ENCODE measurements at places on chromosomes 12 and 14.
A peak's percentile ranks its signal among the peaks of the same experiment; 100 is the strongest.

- no peak for DNase-seq
These were observed 710.7 kb downstream of the GALC start for GRCh38 chr14:87282266-87282665.

- no peak for DNase-seq
These were observed 1133.3 kb downstream of the BCL11B start for GRCh38 chr14:98138666-98139065.

DNA sequence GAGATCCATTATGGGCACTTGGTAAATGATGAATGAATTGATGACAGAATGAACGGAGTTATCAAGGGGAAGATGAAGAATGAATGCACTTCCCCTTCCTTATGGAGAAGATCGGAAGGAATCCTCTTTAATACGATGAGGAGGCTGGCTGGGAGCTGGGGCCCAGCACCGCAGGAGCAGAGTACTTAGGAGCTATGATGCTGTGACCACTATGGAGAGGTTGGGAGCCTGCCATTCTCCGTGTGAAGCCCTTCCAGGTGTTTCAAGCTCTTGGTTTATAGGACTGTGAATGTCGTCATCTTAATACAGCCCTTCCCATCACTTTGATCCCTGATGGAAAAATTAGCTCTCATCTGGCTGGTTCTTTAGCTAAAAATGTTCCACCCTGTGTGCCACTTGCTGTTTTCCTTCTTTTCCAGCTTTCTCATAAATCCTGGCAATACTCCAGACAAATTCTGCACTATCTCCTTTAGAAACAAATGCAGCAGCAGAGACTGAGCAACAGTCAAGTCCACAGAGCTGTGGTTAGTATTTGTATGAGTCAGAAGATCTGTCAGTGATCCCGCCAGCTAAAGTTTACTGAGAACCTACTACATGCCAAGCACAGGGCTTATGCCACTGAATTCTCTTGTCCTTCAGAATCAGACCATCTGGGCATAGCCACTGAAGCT lies 263.1 kb upstream of the CRY1 start:
- no peak for DNase-seq

GRCh38 chr12:122870867-122871664 lies 24.9 kb downstream of the VPS37B start:
- no peak for DNase-seq

- no peak for DNase-seq
These were observed 45.5 kb downstream of the DERA start for GRCh38 chr12:15956413-15957185.

DNA sequence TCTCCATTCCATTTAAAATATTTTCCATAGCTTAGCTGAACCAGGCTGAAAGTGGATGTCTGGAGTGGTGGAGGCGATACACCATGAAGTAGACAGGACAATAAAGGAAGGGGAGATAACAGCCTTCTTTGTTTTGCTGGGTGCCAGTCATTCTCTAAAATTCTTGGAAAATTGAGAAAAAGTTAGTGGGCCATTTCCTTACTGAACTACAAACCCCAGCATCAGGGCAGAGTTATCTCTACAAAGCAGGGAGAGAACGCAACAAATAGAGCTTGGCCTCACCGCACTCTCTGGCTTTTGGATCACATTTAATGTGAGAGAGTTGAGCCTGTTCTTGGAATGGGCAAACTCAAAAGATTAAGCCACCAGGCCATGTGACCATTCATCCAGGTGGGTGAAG lies 41.2 kb upstream of the LRRC10 start:
- DNase-seq = no peak

GRCh38 chr12:10708862-10709261 lies 14.3 kb downstream of the YBX3 start:
- DNase-seq = no peak

GRCh38 chr12:1842183-1842904 lies 22.0 kb downstream of the LRTM2 start:
- DNase-seq = no peak

DNA sequence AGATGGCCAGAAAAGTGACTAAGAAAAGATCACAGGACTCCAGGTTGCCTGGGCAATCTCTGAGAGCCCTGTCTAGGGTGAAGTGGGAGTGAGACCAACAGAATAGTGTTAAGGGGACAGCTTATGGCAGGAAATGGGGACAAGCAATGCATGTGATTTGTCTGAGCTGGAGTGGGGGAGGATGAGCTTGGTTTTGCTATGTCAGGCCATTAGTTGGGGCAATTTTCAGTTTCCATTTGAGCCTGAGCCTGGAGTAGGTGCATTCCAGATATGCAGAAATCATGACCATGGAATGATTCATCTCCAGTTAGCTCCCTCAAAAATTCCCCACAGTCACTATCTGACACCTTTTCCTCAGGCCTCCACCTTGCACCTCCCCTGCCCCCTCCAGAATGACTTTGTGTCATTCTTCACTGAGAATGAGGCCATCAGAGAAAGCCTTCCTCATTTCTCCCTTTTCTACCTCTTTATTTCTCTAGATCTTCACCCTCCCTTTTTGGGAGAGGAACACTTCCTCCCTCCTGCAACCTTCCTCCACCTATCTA lies 150.9 kb upstream of the PLEKHG7 start:
- no peak for DNase-seq

DNA sequence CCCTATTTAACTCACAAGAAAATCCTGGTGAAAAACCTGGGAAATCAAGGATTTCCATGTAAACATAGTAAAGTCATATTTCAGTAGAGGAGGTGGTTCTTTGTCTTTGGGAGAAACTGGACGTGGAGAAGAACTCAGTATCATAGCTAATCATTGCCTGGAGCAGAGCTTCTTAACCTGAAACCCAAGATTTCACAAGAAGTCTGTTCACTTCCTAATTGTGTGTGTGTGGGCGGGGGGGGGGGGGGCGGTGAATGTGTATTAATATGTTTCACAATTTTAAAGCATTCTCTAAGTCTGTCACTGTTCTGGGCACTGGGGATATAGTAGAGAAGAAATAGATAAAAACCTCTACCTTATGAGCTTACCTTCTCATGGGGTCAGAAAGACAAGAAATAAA lies 96.7 kb upstream of the PPP4R3A start:
- DNase-seq = no peak

DNA sequence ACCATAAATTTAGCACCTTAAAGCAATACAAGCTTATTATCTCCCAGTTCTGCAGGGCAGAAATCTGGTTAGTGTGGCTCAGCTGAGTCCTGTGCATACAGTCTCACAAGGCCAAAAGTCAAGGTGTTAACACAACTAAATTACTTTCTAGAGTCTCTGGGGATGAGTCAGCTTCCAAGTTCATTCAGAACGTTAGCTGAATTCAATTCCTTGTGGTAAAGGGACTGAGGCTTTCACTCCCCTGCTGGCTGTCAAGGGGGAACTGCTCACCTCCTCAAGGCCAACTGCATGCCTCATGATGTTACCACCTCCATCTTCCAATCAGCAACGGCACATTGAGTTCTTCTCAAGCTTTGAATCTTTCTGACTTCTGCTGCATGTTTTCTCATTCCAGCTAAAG lies 27.6 kb downstream of the EML5 start:
- no peak for DNase-seq

GRCh38 chr14:68828698-68829097 lies 35.8 kb upstream of the ZFP36L1 start:
- DNase-seq = no peak

DNA sequence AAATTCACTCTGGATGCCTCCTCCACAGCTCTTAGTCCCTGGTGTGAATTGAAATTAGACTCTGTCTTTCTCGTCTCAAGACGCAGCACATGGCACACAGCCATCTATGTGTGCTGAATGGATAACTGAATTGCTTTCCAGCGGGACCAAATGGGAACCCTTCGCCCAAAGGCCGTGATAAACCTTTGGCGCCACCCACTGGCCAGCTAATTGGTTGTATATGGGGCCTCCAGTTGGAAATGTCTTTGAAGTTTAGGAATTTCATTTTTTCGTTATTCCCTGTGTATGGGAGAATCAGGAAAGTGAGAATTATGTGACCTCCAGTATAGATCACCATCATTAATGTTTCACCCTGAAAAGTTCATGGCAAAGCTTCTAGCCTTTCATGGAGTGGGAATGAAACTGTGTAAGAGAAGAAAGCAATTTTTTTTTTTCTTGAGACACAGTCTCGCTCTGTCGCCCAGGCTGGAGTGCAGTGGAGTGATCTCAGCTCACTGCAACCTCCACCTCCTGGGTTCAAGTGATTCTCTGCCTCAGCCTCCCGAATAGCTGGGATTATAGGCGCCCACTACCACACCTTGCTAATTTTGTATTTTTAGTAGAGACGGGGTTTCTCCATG lies 9.8 kb upstream of the HSP90AA1 start:
- DNase-seq = no peak

- DNase-seq = no peak
These were observed 10.7 kb downstream of the STAC3 start for GRCh38 chr12:57240066-57240921.

DNA sequence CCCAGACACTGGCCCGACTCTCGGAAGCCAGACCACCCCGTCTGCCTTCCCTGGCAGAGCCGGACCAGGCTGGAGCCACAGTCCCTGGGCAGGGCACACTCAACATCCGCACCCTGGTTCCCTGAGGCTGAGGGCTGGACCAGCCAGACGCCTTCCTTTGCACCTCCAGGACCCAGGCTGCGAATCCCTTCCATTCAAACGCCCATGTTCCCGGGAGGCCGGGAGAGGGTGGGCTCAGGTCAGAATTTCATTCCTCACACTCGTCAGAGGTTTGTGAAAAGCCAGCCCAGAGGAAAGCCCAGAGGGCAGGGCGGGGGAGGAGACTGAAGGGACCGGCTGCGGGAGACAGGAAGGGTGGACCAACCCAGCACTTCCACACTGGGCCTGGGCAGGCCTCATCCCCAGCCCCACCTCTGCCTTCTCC lies 58.7 kb downstream of the LRRC74A start:
- no peak for DNase-seq

- peak; percentile 89 for DNase-seq
These were observed 39.1 kb upstream of the PNMA1 start for GRCh38 chr14:73753124-73753886.

GRCh38 chr14:65444230-65444629 lies 31.7 kb downstream of the FUT8 start:
- no peak for DNase-seq

GRCh38 chr14:94321421-94322271 lies 1.5 kb downstream of the SERPINA6 start:
- no peak for DNase-seq

DNA sequence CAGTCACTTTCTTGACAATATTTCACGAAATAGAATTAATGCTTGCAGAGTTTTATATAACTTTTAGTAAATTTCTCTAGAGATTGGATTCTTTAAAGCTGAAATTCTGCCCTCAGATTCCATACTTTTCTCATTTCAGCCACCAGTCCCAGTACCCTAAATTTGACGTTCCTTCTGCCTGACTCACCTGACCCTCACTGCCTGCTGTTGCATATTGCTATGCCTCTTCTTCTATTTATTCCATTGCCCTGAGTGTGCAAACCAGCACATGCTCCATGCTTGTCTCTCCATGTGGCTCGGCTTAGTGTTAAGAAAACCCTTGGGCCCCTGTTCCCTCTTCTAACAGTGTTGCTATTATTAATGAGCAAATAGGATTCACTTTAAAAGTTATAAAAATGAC lies 533.3 kb downstream of the LRFN5 start:
- no peak for DNase-seq

DNA sequence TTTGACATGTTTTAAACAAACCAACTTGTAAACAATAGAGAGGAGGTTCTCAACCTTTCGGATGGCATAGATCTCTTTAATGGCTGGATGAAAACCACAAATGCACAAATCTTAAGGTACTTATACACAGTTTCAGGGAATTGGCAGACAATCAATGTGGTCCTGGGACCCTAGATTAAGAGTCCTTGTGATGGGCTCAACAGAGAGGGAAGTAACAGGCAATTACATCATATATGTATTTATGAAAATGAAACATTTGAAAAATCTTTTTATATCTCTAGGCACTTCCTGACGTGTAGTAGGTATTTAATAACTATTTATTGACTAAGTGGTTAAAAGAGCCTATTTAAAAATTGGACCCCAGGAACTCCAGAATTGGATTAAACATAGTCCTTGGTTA lies 897 bp downstream of the ACTR10 start:
- DNase-seq = no peak

- DNase-seq = no peak
These were observed 189.4 kb downstream of the TMTC2 start for GRCh38 chr12:82876075-82876474.

DNA sequence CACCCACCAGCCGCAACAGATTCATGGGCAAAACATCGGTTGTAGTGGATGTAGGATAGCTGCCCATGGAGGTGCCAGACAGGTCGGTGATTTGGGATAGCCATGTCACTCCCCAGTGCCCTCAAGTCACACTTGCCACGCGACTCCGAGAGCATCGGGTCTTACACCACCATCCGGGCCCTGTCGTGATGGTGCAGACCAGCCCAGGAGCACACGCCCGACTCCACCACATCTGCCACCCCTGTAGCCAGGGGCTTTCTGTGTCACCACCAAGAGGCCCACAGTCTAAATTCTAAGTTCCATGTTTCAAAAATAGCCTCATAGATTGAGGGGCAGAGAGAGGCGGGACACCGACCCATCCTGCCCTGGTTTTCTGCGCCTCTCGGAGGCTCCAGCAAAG lies 18.0 kb downstream of the FOXN4 start:
- DNase-seq = no peak

GRCh38 chr14:73058224-73058921 lies at the start of gene RBM25:
RBM25 (plus strand) TSS chr14:73058534; CDS start chr14:73071642, 13,108 bp downstream.
- peak; percentile 91 for DNase-seq

- DNase-seq = no peak
These were observed 16.4 kb upstream of the PLEKHH1 start for GRCh38 chr14:67516676-67517075.

GRCh38 chr12:11846488-11846887 lies 197.0 kb downstream of the ETV6 start:
- no peak for DNase-seq

DNA sequence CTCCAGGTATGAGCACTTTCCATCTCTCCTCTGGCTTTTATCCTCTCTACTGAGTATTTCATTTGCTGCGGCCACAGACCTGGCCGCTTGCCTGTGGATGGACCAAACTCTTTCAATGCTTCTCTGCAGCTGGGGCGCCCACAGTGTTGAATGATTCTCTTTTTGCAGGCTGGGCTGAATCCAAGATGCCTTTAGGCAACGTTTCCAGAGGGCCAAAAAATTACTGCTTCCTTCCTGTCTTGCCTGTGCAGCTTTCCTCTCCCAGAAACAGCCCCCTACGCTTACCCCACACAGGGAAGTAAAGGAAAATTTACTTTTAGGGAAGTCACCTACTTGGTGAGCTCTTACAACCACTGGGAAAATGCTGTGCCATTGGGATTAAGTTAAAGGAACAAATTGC lies 55.6 kb upstream of the JDP2 start:
- no peak for DNase-seq

All from CMK (cell line).